ENCODE measurements at places on chromosomes 1 and 21.

GRCh38 chr1:180574031-180574713, 15.4 kb downstream of the OVAAL start:
- no peak for DNase-seq

DNA sequence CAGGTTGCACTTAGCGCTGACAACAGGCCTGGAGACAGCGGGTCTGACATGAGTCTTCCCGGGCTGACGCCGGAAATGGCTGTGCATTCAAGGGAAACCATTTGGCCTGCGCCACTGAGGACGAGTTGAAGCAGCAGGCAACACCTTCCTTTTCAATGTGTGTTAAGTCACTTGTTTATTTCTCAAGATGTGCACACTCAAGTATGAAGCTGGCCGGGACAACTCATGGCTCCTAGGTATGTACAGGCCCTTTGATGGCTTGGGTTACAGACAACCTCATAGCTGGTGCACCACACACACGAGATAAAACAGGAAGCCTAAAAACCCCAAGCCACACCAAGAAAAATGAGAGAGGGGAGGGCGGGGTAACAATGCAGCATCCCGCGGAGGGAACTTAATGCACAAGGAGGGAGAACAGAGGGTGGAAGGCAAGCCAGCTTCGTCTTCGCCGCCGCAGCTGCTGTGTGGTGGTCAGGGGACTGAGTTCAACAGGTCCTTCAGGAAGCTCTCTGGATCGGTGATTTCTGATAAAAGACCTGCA, 118.0 kb upstream of the IFFO2 start:
- no peak for DNase-seq

- no peak for DNase-seq
Observed at GRCh38 chr1:181392613-181393220, 90.6 kb upstream of the CACNA1E start.

- no peak for DNase-seq
Observed at GRCh38 chr1:161100556-161100955, 2.4 kb downstream of the KLHDC9 start.

DNA sequence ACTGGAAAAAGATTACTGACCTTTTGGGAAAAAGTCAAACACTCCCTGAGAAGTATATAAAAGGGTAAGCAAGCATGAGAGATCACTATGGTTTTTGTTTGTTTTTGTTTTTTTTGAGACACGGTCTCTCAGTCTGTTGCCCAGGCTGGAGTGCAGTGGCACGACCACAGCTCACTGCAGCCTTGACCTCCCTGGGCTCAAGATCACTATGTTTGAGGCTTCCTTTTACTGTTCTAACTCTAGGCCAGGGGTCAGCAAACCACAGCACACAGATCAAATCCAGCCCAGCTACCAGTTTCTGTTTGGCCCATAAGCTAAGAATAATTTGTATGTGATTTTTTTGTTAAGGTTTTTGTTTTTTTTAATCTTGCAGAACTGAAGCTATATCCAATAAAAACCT, 25.7 kb downstream of the PSMB4 start:
- DNase-seq = no peak

DNA sequence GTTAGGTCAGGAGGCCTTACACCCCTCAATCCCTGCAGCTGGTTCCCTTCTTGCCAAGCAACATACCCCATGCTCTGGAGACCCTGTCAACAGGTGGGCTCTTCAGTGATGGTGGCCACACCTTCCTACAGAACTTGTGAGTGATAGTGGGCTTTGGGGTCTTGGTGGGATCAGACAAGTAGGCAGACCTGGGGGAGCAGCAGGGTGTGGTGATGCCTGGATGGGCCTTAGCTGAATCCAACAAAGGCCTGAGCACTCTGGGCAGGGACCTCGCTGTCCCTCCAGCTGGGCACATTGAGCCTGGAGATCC, 14.9 kb downstream of the FAAH start:
- DNase-seq = no peak

GRCh38 chr1:103336408-103336807, 189.1 kb upstream of the RNPC3 start:
- DNase-seq = no peak

DNA sequence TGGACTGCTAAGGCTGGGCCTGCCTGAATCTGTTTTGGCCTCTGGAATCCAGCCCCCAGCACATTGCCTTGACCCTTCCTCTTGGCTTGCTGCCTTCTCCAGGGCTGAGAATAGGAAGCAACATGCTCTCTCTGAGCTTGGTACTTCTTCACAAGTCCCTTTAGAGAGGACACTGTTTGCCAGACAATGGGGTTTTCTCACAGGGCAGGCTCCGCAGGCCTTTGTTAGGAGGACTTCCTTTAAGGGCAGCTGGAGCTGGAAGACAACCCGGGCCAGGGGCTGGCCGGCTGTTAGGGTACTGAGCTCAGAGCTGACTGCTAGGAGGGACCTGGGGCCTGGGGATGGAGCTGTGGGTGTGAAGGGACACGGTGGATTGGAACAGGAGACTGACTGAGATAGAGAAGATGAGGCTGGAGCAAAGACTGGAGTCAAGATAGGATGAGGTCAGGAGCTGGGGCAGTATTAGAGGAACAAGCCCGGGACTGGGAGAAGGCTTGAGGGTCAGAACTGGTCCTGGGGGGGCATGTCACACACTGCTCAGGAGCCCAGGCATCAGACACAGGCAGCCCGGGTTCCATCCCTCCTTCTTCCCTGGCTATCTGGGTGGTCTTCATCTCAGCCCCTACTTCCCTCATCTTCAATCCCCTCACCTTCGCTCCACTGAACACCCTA, 5.4 kb upstream of the ALPL start:
- no peak for DNase-seq

DNA sequence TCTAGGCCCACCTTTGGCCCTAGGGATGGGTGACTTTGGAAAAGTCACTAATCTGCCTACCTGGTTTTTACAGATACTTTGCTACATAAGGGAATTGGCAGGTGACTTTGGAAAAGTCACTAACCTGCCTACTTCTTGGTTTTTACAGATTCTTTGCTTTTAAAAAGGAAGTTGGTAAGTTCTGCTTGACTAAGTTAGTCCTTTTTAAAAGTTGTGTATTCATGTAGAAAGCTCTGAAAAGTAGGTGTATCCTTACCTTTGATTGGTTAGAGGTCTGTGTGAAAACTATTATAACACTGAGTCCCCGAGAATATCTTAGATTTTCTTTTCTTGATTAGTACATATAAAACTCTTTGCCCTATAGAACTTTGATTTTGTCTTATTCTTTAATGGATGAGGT, 12.4 kb downstream of the ATF6 start:
- no peak for DNase-seq

DNA sequence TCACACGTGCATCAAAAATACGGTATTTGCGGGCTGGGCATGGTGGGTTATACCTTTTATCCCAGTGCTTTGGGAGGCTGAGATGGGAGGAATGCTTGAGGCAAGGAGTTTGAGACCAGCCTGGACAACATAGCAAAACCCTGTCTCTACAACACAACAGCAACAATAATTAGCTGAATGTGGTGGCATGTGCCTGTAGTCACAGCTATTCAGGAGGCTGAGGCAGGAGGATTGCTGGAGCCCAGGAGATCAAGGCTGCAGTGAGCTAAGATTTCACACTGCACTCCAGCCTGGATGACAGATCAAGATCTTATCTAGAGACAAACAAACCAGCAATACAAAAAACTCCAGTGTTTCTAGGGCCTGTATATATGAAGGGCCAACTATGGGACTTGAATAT, 30.6 kb downstream of the PTPRU start:
- DNase-seq = no peak

GRCh38 chr1:15205586-15206346, 41.3 kb upstream of the FHAD1 start:
- no peak for DNase-seq

DNA sequence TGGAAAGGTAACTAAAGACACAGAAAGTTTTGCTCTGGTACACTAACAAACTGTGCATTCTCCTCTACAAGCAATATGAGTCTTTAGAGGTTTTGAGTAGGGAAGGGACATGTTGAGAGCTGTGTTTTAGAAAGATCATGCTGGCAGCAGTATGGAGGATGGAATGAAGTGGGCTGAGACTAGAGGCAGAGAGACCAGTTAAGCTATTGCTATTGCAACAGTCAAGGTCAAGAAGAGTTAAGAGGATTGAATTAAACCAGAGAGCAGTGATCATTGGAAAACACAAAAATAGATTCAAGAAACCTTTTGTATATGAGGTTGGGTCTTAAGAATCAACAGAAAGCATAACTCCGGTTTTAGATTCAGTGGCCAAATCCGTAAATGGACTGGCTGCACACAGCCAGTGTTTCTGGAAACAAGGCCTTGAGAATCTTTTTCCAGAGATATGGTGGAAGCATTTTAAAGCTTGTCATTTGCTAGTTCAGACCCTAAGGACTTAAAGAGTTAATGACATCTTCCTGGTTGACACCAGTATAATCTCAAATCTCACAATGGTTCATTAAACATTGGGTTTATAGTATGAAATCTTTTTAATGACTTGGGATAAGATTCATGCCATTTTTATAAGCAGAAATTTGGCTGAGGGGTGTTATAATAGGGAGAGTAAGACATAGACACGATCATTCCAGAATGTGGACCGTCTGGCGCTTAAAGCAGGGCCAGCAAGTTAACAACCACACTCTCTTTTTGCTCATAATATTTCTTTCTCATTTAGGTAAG, 177.9 kb downstream of the NR5A2 start:
- DNase-seq = no peak

DNA sequence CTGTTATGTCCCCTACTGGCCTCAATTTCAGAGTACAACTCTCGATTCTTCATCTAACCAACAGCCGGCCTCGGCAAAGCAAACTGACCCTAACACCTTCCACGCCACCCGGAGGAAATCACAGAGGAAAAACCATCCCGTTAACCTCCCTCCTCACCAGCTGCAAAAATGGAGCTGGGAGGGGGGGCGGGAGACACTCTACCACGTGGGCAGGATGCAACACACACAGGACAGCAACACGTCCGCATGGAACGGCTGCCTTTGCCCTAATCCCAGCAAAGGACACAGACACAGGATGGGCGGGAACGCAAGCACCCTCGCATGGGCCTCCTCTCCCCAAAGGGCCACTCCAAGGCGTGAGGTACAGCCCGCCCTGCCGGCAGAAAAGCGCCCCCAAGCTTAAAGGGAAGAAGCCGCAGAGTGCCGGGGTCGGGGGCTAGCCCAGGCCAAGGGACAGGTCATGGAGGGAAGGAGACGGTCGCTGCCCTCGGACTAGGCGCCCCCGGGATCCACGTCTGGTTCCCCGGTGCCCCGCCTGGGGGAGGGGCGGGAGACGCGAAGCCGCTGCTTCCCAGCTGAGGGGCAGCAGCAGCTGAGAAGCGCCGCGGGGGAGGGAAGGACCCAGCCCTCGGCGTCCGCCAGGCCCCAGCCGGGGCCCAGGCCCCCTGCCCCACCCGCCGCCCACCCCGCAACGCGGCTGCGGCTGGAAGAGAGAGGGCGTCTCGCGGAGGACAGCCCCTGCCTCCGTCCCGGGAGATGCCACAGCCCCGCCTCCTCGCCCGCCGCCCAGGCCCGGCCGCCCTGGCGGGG, 590 bp downstream of the FOXJ3 start:
- no peak for DNase-seq

DNA sequence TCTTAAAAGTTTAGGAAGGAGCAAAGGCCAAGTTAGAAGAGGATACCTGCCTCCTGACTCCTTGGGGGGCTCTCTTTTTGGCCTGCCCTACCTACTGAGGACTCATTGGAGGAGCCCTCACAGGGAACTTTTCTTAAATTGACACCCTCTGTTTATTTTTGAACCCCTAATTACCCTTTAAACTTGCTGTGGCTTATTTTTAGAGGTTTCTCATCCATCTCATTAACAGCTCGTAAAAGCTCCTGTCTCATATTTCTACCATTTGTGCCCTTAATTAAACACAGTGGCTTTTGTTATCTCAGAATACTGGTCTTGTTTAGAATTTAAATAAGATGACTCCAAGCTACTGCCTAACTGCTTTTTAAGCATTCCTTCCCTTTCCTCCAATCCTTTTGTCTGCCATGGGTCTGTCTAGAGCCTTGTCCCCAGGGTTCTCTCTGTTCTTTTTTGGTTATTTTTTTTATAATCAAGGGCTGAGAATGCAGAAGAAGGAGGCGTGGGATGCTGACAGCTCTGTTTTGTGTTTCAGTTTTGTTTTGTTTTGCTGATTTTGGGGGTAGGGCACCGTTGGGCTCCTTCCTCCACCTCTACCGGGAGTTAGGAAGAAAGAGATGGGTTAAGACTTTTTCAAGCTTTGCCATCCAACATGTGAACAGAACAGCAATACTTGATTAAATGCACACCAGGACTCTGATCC, 78.0 kb downstream of the SYT6 start:
- DNase-seq = no peak

DNA sequence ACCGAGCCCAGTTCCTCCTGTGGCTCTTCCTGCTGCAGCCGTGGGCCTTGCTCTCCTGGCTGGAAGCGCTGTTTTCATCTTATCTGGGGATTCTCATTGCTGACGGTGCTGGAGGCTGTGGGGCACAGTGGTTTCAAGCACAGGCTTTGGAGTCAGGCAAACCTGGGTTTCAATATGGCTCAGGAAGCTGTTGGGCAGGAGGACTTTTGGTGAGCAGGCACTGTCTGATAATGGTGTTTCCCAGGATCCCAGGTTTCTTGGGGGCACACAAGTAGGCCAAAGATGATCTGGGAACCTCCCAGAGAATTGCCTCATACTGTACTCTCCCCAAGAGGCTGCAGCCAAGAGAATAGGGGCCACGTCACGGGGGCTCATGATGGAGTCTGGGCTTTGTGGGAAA, 105.6 kb upstream of the TRABD2B start:
- no peak for DNase-seq

DNA sequence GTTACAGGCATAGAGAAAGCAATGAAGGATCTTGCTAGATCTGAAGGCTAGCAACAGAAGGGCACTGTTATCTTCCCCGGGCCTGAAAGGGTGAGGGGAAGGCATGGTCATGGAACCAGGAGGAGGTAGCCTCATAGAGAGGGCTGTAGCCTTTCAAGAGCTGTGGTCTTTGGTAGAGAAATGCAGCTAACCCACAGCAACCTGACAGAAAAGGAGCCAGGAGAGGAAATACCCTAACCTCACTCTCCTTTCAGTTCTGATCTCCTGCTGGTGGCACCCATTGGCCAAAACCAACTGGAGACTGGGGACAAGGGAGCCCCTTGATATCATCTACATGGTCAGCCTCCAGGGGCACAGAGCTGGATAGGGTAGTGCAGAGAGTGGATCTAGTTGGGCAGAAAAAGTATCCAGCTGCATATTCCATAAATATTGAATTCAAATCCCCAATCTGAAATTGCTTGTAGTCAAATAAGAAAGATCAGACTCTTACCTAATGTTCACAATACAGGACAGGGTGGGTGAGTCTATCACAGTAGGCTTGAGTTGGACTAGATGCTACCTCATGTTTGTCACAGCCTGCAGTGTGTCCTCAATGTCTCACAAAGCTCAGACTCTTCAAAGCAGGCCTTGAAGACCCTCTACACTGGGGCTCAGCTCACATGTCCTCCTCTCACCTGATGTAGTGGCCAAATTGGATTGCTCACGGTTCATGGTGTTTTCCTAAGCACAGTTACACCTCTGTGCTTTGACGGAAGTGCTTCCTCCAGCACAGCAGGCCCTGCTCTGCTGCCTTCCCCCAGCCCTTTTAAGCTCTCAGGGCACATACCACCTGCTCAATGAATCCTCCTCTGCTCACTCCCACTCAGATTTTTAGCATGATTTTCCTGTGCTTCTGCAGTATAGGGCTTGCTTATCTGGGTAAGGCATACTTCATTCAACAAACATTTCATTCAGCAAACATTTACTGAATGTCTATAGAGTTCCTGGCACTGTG, 74.1 kb upstream of the JUN start:
- no peak for DNase-seq

All from brain pericyte (primary cell).